ENCODE measurements at places on chromosomes 6 and 20.

- DNase-seq = no peak
Measured at GRCh38 chr6:39107641-39108040, 7.3 kb downstream of the SAYSD1 start.

DNA sequence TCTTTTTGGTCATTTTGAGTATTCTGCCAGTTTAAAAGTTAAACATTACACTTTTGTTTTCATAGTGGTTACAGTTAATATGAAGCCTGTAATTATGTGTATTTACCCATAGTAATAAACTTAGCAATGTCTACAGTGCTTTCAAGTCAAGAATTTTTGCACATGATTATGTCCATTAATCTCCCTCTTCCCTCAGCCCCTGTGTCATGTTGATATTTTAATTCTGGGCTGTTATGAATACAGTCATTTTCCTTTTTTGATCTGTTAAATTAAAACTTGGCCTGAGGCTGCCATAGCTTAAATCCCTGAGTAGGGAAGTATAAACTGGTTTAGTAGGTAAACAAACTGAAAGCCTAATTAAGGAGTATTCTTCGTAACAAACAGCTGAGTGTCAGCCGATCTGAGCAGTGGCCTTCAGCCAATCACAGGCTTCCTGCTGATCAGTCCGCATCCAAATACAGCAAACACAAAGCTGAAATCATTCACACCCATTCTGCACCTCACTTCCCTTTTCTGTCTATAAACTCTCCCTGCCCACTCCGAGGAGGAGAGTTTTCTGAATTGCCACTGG is 9.5 kb upstream of the SFT2D1 start:
- DNase-seq = no peak

DNA sequence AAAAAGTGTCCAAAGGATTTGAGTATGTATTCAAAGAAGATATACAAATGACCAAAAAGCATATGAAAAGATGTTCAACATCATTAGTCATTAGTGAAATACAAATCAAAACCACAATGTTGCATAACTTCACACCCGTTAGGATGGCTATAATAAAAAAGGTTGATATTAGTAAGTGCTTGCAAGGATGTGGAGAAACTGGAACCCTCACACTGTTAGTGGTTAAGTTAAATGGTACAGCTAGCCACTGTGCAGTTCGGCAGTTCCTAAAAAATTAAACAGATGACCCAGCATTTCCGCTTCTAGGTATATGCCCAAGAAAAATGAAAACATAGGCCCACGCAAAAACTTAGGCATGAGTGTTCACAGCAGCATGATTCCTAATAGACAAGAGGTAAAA is 38.6 kb downstream of the IBTK start:
- DNase-seq = no peak

DNA sequence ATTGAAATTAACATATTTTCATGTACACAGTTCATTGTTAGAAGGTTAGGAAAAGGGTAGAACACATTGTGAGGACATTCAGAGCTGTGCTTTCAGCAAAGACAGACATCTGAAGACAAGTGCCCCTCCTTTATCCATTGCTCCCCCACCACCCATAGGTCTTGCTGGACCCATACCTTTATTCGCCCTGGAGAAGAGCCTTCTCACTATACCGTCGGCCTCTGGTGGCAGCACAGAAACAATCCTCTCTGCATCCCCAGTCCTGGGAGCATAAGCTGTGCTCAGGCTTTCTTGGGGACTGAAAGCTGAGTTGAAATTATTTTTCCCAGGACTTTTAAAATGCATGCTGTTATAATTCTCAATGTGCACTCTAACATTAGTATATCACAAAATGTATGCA is 372.3 kb downstream of the EPHA7 start:
- DNase-seq = no peak

- no peak for DNase-seq
Measured at GRCh38 chr6:132354517-132355167, 46.6 kb downstream of the MOXD1 start.

DNA sequence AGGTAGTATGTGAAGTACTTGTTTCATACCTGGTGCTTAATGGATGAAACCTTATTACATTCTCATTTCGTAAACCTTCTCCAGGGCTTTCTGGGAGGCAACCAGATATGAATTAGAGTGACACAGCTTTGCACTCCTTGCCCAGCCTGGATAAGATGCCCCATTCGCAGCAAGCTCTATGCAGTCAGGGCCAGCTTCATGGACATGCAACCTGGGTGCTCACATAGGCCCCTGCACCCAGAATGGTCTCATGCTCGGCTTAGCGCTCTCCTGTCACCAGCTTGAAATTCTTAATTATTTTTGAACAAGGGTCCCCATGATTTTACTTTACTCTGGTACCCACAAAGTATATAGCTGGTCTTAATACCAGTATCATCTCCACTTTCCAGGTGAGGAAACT is 11.3 kb upstream of the PTGIS start:
- DNase-seq = no peak

GRCh38 chr6:17871189-17871519 is 116.3 kb downstream of the KIF13A start:
- DNase-seq = no peak

GRCh38 chr20:58192567-58192966 is 35.9 kb downstream of the ANKRD60 start:
- no peak for DNase-seq

GRCh38 chr6:106715922-106716321 is 86.5 kb downstream of the QRSL1 start:
- DNase-seq = no peak

GRCh38 chr20:53381568-53382262 is 211.9 kb downstream of the ZNF217 start:
- DNase-seq = no peak

- DNase-seq = no peak
Measured at GRCh38 chr6:169558378-169558773, 143.5 kb downstream of the WDR27 start.

DNA sequence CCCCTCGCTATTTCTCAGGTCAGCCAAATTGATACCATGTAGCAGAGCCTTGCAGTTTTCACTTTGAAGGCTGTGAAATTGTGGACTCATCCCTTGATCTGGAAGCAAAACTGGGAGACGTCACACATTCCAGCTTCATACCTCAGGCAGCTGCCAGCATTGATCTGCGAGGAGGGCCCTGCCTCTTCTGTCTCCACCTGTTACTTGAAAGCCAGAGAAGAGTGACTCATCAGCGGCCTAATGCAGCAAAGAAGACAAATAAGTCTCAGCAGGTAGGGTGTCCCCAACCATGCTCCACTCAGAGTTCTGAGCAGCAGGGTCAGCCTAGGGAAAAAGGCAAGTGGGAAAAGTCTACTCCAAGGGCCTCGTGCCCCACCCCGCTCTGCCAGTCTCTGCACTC is 69.4 kb upstream of the BMP2 start:
- no peak for DNase-seq

GRCh38 chr6:38933426-38933825 is 115.2 kb upstream of the GLP1R start:
- DNase-seq = peak; percentile 18

GRCh38 chr6:57298741-57299140 is 18.7 kb upstream of the PRIM2 start:
- no peak for DNase-seq

DNA sequence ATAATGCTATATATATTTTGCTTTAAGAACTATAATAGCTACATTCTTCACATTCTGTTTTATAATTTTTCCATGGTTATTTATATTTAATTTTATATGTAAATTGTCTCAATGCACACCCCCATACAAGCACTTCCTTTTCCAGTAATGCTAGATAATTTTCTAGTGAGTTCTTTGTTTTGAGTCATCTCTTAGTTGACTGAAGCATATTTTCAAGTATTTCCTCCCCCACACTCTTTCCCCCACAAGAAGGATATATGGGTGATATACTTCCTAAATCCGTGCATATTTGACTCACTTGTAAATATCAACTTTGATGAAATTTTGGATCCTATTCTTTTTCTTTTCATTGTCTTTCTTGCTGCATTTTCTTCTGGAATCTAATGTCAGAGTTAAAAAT is 82.1 kb upstream of the SRSF6 start:
- no peak for DNase-seq

DNA sequence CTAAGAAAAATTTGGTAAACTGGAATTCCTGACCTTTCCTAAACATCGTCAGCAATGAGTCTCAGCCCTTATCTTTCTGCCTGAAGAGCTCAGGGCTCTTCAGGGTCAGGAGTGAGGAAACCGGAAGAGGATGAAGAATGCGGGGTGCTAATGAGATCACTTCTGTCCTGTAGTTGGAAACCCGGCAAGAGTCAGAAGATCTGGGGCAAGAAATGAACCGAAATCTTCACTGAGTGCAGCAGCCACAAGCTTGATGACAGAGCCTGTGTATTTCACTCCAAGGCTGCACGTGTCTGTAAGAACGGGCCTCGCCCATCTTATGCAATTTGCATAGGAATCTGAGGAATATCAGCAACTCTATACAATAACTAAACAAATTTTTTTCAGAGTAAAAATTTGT is 60.4 kb upstream of the QKI start:
- no peak for DNase-seq

DNA sequence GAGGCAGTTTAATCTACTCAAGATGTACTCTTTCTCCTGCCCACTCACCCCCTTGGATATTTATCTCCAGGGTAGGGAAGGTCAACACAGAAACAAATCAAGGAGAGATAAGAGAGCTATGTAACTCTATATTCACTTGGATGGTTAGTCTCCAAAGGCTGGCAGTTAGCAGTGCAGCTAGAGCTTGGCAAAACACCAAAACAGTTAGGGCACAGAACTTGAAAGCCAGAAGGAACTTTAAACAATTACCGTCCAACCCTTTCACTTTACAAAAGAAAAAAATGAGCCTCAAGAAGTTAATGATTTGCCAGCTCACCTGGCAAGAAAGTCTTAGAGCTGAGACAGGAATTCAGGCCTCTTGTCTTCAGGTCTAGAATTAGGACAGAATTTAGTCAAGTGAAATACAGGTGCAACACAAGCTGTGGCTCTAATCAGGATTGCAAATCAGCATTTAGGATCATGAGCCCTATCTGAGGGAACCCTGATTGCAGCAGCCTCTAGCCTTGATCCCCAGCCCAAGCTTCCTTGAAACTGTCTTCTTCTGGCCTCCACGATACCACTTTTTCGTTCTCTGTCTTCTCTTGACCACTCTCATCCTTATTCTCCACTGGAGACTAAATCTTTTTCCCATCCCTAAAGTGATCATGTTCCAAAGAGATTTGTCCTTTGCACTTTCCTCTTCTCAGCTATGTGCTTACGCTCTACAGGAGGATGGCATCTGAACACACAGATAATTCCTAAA is 14.9 kb downstream of the NEDD9 start:
- DNase-seq = no peak

GRCh38 chr6:117613920-117614560 is 11.7 kb upstream of the GOPC start:
- DNase-seq = no peak

DNA sequence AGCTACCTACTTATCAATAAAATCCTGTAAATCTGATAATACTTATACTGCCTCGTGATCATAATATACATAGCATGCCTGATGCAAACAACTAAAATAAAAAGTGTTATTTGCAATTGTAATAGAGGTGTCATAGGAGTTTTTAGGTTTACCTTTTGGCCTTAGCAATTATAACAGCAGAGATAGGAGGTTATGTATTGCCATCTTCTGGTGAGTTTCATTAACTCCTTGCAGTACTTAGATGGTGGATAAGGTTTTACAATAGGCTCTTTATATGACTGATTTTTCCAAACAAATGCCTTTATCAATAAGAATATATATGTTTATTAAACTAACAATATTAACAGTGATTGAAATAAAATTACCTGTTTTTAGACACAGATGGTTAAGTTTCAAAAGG is 27.8 kb upstream of the MYCT1 start:
- no peak for DNase-seq

GRCh38 chr6:78192057-78192456 is 539.2 kb downstream of the MEI4 start:
- DNase-seq = no peak

DNA sequence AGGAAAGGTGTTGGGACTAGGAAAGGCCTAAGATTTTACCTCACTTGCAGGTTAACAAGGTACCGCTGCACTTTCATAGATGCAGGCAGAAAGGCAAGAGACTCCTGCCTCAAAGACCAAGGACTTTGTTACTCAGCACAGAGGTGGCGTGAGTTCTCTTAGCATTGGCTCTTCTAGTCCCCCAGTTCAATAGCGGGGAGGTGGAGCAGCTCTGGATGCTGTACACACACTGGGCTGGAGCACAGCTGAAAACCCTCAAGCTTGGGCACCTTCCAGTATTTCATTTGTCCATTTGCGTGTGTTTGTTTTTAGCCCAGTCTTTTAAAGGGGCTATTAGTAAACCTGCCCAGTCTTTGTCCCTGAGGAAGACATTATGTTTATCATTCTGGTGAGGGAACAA is 345.2 kb downstream of the FARS2 start:
- no peak for DNase-seq

DNA sequence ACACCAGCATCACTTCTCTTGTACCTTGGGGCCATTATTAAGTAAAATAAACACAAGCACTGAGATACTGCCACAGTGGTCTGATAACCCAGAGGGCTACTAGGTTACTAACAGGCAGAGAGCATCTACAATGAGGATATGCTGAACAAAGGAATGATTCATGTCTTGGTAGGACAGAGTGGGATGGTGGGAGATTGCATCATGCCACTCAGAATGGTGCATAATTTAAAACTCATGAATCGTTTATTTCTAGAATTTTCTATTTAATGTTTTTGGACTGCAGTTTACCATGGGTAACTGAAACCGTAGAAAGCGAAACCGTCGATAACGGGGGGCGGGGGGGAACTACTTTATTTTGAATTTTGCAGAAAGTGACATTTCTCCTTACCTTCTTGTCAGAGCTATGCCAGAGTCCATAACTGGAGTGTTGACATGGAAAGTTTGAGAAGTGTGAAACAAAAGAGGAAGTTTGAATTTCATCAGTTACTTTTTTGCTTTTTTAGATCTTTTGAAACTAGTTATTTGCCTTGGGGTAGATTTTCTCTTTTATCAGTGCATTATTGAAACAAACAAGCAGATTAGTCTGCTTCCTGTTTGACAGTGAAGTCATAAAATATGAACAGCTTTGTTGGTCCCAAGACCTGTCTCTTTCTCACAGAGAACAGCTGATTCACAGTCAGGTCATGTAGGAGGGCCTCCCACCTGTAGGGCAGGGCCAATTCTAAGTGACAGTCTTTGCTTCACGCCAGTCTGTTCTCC is 124.9 kb downstream of the KLHL32 start:
- DNase-seq = peak; percentile 52

- no peak for DNase-seq
Measured at GRCh38 chr20:62354031-62354808, 12.9 kb downstream of the LAMA5 start.

DNA sequence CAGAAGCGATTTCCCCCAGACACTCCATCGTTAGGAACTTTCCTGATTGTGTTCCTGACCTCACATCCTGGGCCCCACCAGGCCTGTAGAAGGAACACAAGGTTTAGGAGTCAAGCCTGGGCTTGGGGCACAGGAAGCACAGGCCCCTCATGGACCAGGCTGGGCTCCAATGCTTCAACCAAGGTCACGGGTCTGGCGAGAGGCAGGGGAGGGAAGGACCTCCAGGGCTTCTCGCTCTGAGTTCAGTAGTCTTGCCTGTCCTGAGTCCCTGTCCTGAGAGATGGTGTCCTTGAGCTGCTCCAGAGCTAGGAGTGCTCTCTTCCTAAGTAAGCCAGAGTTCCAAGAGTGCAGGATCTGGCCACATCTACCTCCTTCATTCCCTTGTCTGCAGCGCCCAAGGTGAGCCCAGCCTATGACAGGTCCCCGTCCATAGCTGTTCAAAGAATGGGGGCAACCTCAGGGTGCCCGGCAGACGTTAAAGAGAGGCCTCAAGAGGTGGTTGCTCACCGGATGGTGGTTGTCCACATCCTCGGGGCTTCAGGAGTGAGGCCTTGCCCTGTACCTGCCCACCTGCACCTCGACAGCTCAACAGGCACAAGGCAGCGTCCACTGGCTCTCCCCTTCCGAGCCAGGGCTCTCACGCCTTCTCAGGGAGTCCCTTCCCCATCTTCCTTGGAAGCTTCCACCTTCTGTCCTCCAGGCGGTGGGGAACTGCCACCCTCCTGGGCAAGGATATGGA is 1.6 kb upstream of the TUBB1 start:
- no peak for DNase-seq
